ENCODE measurements at places on chromosomes 1 and 21.

DNA sequence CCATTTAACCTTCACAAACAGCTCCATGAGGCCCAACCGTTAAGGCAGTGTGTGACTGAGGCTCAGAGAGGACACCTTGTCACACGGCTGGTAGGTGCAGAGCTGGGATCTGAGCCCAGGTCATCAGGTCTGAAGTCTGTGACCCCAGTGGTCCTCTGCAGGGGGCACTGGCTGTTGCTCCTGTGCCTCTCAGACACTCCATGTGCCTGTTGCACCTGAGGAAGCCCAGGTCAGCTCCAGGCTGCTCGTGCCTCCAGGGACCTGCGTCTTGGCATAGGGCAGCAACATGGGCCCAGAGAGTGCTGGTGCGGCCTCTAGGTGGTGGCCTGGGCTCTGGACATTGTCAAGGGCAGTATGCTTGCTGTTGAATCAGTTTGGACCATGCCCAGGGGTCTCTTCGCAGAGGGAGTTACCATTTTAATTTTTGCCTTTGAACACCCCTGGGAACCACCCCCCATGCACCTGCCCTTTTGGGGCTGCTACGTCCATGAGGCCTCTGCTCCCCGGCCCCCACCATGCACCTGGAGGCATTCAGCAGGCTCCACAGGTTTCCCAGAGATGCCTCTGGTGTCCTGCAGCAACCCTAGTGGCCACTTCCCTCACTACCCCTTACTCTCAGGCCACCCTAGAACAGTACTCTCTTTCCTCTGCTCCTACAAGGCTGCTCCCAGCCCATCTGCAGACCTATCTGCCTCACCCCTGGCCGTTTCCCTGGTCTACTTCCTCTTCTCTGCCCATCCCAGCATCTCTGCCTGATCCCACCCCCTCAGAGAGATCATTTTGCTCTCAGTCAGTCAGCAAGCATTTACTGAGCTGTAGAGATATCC is 25.2 kb upstream of the EPS8L3 start:
- no peak for DNase-seq

DNA sequence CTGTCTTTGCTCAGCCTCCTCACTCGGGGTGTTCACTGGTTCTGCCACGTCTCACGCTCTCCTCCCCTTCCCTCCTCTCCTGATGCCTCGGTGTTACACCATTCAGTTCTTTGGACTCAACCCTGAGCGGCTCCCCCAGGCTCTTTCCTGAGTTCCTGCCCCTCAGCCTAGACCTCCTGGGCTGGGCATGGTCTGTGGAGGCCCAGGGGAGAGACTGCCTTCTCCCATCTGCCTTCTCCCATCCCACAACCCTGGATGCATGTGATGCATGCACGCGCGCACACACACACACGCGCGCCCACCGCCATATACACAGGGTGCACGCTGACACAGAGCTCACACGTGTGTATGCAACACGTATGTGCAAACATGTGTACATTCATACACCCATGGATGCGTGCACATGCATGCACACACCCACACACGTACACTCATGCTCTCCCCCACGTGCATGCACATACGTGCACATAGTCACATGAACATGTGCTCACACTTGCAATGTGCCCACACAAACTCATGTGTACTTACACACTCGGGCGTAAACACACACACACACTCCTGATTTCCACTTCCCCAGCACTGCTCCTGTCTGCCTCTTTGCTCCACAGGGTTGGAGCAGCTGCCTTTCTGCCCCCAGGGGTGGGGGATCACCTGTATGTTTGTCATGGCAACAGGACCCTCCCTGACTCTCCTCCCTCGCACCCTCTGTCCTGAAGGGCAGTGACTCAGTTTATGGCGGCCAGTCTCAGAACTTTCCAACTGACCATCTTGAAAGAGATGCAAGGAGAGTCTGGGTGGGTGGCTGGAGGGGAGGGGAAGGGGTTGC is 59.0 kb downstream of the HUNK start:
- no peak for DNase-seq

DNA sequence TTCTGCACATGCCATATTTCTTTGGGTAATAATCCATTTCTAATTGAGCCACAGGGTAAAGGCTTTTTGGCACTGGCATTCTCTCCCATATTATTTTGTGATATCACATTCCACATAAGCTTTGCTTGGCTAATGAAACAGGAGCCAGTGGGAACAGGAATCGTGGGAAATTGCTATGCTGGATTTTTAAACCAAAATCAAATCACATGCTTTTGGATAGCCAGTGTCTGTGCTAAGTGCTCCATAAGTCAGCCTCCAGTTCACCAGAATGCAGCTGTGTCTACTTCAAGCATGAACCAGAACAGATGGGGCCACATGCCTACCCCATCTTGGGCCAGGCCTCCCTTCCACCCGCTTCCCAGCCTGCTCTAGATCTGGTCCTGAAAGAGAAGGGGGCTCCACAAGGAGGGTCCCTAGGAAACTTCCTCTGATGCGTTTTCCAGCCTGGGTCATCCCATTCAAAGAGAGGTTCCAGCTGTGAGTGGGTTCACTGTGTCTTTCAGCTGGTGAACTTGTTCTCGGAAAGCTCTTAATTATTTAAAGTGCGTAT is 131.2 kb upstream of the COA6 start:
- DNase-seq = no peak

GRCh38 chr1:81876901-81877733 is 76.4 kb downstream of the ADGRL2 start:
- no peak for DNase-seq

- DNase-seq = no peak
Observed at GRCh38 chr21:29943885-29944284, 4.1 kb upstream of the GRIK1 start.

GRCh38 chr1:40802078-40802741 is 18.6 kb downstream of the KCNQ4 start:
- peak; percentile 82 for DNase-seq

DNA sequence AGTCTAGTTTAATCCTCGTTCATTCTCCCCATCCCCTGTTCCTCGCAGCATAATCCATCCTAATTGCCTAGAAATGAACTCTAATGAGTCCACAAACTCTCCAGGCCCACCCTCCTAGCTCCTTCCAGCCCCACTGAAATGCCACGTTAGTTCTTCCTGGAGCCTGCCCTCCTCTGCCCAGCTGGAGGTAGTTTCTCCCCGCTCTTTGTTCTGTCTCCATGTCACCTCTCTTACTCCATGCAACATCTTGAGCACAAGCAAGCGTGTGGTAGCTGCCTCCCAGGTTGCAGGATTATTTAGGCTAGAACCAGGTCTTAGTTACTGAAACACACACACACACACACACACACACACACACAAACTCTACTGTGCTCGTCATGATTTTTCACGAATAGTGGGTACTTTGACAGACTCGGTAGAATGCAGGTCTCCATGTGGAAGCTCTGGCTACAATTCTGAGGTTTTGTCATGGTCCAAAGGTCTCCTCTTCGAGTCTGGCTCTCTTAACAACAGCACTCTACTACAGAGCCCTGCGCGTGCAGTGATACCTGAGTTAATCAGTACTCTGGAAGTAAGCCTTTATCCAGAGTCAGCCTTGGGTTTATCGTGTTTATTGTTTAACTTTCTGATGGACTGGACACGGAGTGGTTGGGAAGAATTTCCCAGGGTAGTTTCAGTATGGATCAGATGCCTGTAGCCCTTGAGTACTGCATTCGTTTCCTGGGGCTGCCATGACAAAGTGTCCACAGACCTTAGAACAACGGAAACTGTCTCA is 27.5 kb downstream of the HUNK start:
- no peak for DNase-seq

GRCh38 chr1:222791006-222791710 is 23.7 kb upstream of the DISP1 start:
- DNase-seq = no peak

DNA sequence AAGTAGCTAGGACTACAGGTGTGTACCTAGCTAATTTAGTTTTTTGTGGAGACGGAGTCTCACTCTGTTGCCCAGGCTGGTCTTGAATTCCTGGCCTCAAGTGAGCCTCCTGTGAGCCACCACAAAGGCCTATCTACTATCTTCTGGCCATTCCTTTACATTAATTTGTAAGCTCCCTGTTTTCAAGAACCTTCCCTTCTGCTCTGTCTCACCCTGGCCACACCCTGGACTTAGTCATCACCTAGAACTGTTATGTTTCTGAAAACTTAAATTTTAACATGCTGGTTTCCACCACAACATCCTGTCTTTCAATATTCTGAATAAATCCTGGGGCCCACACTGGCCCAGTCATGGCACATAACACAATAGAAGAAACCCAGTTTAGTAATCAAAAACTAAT is 4.9 kb upstream of the B4GALT3 start:
- DNase-seq = peak; percentile 90

- no peak for DNase-seq
Observed at GRCh38 chr1:65176056-65176450, 28.1 kb downstream of the AK4 start.

DNA sequence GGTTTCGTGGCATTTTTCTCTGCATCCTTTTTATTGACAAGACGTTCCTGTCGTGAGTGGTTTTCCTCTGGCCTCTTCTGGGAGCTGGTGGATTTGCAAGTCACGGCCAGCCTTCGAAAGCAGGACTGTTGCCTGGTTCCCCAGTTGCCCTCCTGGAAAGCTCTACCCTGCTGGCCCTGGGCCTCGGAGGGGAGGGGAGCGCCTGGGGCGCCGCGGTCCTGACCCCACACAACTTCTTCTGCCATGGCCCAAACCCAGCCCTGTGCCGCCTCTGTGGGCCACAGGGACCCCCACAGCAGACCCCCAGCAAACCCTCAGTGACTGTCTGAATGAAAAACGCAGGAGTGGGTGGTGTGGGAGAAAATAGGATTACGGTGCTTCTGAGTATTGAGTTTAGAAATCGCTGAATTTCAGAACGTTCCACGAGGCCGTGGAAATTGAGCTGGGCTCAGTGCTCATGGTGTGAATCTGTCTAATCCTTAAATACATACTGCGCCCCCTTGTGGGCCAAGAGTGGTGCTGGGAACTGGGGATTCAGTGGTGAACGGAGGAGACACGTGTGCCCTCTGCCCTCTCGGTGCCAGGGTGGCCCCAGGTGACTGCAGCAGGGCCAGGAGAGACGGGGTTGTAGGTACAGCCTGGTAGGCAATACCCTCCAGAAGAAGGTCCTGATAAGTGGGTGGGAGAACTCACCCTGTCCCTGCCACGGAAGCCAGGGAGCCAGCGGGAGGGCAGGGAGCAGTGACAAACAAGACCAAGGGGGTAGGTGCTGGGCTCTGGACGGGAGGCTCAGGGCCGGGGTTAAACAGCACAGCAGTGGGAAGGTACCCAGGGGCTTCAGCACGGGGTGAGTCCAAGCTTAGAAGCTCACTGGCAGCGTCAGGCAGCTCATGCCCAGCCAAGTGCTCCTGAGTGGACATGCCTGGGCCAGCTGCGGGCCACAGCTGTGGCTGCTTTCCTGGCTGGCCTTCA is 101.2 kb upstream of the COL6A1 start:
- DNase-seq = peak; percentile 64

DNA sequence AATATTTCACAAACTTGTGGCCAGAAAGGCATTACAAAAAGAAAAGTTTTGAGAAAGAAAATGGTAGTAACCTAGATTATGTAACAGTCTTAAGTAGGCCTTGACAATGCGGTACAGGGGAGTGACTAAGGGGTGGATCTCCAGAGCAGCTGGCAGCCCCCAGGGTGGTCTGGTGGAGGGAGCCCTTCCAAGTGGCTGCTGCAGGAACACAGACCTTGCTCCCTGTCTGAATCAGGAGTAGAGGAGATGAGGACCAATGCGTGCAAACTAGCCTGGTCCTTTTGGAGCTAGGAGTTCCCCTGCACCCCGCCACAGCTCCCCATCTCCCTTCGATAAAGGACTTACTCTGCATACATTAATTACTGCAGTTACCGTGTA is 189.0 kb downstream of the NFIA start:
- DNase-seq = no peak

GRCh38 chr1:197559244-197559643 is 216.0 kb downstream of the DENND1B start:
- no peak for DNase-seq

DNA sequence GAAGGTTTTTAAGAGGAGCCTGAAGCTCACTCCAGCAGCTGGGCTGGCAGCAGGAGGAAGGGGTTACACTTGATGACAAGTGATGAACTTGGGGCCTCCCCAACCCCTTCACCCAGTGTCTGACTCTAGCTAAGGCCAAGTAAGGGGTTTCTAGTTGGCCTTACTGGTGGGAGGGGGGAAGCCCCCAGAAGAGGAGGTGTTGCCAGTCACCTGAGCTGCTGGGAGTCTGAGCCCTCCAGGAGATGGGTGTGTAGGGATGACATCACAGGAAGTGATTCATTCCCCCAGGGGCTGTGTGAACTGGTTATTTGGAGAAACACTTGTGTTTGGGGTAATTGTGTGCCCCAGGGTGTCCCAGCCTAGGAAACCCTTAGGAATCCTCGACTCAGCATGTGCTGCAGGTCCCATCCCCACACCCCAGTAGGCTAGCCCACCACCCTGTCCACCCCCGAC is 3.1 kb downstream of the PADI1 start:
- DNase-seq = peak; percentile 45

GRCh38 chr1:37471345-37472231 is 2.8 kb upstream of the ZC3H12A start:
- DNase-seq = no peak

DNA sequence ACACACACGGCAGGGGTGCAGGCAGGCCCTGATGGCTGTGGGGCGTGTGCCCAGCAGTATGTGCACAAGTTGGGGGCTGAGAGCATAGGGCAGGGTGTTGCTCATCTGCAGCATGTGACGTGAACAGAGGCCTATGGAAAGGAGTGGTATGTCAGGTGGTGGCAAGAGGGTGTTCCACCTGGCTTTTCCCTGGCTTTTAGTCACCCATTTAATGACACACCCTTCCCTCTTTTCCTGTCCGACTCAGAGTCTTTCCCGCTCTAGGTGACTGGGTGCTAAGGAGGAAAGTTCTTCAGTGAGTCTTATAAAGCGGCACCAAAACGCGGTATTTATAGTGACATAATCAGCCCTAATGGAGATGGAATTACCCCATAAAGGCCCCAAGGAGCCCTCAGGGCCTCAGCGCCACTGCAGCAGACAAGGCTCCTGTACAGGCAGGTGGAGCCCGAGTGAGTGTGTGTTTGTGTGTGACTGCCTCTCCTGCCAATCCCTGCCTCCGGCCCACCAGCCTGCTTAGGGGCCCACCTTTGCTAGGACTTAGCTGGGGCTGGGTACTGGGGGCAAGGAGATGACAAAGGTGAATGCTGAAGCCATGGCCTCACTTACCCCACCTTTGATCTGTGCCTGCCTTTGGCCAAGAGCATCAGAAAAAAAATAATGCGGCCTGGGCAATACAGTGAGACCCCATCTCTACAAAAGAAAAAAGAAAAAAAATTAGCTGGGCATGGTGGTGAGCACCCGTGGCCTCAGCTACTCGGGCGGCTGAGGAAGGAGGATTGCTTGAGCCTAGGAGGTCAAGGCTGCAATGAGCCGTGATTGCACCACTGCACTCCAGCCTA is 3.3 kb upstream of the EPHA2 start:
- DNase-seq = no peak

- DNase-seq = no peak
Observed at GRCh38 chr1:117877823-117878222, 51.6 kb downstream of the GDAP2 start.
